Inflammatory macrophage (primary cell): ENCODE measurements at places on chromosomes 11 and 22.

- DNase-seq, result no peak
These were observed 6.9 kb upstream of the ACR start for GRCh38 chr22:50730941-50731661.

- DNase-seq, result no peak
These were observed 43.8 kb downstream of the NECTIN1 start for GRCh38 chr11:119685111-119685746.

DNA sequence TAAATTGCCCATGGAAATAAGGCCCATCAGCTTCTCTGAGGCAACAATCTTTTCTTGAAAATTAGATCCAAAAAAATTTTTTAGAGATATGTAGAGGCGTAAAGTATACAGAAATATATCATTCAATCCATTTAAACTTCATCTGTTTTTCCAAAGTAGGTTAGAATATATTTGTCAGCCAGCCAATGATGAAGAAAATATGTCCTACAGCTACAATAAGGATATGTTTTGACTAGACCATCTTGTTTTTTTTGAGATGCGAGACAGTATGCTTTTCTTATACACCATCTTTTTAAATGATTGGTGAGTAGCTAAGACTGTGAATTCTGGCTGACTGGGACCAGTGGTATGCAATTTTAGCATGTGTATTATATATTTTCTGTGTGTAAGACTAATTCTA lies 630.4 kb upstream of the CNTN5 start:
- no peak for DNase-seq

DNA sequence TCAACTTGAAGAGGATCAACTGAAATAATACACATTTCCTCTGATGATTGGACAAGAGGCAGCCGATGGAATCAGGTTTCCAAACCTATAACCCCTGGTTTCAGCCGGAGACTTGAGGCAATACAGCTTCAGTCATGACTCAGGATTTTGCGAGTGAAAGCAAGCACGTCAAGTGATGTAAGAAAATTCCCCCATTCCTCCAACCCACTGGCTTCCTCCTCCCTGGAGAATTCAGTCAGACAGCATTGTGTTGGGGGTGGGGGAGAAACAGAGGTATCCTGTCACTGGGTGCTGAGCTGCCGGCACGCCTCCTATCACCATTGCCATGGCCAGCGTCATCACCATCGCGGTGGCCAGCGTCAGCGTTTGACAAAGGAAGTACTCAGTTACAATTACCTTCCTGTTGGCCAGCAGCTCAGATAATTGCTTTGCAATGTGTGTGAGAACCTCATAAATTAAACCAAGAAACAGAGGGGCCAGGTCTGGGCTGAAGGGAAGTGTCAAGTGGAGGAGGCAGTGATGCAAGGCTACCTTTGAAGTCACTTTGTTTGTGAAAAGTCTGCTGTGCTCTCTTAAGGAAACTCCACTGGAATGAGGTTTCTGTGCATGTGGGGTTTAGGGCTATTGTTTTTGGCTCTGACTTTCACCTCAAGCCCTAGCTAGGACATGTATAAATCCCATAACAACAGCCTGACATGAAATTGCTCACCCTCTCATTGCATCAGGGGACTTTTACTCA lies 50.2 kb downstream of the LIF start:
- DNase-seq, result peak; percentile 96

- peak; percentile 9 for DNase-seq
These were observed 41.2 kb upstream of the ALX4 start for GRCh38 chr11:44351006-44351660.

DNA sequence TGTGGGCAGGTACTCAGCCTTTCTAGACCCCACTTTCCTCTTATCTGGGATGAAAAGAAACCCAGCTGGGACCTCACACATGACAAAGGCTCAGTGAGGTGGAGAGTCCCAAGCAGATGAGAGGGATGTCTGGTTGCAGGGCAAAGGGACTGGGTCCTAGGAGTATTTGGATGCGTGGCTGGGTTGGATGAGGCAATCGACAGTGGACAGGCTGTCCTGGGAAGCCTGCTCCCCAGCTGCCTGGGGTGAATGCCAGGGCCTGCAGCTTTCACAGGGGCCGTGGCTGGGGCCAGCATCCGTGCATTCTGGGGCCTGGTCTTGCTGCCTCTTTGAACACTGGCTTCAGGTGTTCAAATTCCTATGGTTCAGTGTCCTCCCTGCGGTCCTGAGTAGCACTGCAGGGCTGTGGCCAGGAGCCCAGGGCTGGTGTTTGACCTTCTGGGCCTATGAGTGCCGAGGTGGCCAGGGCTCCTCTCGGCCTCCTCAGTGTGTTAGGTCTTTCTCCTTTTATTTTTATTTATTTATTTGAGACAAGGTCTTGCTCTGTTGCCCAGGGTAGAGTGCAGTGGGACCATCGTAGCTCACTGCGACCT lies 65.3 kb downstream of the MCM5 start:
- no peak for DNase-seq

GRCh38 chr11:45651841-45652749 lies 13.3 kb downstream of the CHST1 start:
- DNase-seq, result no peak

- DNase-seq, result no peak
These were observed 192.4 kb upstream of the API5 start for GRCh38 chr11:43119275-43119970.

DNA sequence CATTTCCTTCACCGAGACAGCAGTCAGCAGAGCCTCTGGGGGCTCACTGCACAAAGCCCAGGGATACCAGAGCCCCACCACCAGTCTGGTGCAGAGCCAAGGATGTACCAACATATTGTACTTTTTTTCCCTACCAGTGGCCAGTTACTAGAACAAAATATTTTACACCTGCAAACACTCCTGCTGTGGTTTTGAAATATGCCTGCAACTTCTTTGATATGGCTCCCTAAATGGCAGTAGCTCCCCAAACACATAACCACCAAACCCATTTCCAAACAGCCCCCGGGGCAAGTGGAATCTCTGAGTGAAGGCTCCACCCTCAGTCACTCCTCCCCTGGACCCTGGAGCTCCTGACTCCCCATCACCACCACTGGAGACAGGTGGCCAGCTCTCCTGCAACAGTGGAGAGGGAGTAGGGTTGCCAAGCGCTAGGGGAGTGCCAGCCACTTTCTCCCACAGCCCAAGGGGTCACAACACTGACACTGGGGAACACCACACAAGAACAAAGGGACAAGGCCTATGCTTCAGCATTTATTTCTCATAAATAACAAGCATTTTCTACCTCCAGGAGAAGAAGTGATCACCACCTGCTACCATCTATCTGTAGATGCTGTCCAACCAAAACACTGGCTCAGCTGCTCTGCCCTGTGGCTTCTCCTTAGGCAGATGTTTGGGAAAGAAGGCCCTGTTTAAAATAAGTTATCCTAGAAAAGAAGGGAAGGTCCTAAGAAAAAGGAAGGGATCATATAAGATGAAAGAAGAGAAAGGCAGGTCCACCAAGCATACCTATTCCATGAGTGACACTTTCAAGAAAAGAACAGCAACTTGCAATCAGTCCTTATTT lies 15.1 kb downstream of the DGCR2 start:
- DNase-seq, result no peak

GRCh38 chr11:116072601-116073410 lies 568.6 kb upstream of the CADM1 start:
- DNase-seq, result no peak

DNA sequence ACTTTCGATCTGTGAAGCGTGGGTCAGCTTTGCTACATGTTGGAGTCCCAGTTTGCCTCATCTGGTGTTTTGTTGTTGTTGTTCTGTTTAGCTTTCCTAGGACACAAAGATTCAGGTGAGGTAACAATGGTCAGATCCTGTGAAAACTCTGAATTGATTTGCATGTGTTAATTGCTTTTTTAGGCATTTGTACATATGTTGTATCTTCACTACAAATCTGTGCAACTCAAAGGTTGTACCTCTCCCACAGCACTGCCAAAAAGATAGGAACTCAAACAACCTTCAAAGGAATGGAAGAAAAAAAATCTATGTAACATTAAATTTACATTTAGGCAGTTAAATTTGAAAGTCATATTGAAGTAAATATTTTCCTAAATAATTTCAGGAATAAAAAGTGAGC lies 518.5 kb upstream of the TENM4 start:
- no peak for DNase-seq

DNA sequence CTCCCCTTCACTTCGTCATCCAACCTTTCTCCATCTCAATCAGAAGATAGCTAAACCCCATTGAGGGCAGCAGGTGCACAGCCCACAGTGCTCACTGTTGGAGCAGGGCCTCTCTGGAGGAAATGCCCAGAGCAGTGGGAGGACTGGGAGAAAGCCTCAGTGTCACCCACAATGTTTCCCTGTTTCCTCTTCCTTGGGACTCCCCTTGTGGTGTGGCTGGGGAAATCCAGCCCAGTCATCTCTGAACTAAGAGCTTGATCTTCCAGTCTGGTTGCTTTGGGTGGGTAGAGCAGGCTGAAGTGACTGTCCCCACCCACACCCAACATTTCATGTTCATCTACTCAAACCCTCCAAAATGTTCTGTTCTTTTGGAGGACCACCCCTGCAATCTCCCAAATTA lies 29.8 kb upstream of the EED start:
- peak; percentile 95 for DNase-seq

- DNase-seq, result no peak
These were observed 106.2 kb downstream of the PKNOX2 start for GRCh38 chr11:125270711-125271110.

GRCh38 chr11:72368339-72368738 lies 66.0 kb downstream of the CLPB start:
- DNase-seq, result no peak

DNA sequence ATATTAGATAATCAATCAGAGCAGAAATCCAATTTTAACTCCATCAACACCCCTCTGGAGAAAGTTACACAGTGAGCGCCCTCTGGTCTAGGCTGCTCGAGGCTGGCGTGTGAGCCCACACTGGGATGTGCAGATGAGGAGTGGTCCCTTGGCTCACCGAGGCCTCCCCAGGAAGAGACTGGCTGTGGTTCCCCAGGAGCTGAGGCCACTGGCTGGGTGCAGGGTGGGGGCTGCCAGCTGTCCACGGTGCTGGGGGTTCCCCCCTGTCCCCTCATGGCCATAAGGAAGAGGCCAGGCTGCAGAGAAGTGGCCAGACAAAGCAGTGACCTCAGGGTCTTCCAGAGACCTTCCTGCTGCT lies 750.7 kb downstream of the BRD1 start:
- DNase-seq, result no peak

DNA sequence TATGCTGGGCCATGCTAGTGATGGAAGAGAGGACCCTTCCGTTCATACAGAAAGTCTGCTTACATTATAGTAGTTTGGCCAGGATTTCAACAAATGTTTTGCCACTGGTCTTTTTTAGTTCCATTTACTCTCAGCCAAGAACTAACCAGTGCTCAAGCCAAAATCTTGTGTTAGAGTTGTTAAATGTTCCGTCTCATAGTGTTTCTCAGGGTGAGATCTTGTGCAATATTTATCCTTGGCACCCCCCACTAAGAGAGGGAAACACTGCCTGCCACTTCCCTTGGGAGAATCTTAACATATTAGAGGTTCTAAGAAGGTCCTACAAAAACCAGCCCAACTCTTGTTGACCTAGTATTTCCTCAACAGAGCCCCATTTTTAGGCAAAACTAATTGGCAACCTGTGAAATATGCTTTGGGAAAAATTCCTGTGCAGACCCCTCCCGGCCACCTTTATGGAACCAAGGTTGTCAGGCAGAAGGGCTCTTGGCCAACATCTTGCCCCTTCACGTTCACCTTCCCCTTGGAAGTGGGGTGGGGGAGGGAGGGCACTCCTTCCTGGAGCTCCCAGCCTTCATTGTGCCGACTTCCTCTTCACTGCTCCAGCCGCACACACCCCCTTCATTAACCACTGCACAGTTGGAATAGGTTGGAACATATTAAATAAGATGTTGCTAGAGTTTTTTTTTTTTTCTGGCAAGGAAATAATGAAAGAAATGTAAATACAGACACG lies 173.2 kb upstream of the SORL1-AS1 start:
- no peak for DNase-seq

- DNase-seq, result no peak
These were observed 21.7 kb downstream of the FANCF start for GRCh38 chr11:22603933-22604332.

GRCh38 chr11:105611572-105612441 lies 1.9 kb downstream of the GRIA4 start:
- DNase-seq, result no peak

- no peak for DNase-seq
These were observed 108.6 kb downstream of the KCNQ1OT1 start for GRCh38 chr11:2590965-2591754.

DNA sequence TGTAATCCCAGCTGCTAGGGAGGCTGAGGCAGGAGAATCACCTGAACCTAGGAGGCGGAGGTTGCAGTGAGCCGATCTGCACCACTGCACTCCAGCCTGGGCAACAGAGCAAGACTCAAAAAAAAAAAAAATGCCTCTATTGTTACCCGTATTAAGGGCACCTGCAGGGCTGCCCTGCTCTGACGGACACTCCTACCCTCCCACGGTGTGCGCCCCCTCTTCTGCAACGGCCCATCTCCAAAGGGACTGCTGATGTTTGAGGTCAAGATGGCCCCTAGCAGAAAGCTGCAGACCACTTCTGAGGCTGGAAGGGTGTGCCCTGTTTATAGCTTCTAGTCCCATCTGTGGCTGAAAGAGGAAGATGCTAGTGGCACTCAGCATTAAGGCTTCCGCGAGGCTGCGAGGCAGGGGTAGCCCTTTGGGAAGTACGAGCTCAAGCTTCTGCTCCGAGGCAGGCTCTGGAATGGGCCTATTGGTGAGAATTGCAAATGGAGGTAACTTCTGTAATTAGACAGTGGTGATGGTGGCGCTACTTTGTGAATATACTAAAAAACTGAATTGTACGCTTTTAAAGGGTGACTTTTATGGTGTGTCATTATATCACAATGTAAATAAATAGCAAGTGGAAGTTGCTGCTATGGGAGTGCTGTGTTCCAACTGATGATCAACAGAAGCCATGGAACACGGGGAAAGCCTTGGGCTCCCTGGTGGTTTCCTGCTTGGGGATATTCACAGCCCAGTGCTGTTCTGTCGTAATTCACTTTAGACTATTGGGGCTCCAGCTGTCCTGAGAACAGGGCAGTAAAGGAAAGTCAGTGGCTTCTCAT lies 24.3 kb downstream of the ARFGAP2 start:
- DNase-seq, result peak; percentile 5

- DNase-seq, result peak; percentile 49
These were observed 52.5 kb upstream of the CLDN5 start for GRCh38 chr22:19576460-19577421.

DNA sequence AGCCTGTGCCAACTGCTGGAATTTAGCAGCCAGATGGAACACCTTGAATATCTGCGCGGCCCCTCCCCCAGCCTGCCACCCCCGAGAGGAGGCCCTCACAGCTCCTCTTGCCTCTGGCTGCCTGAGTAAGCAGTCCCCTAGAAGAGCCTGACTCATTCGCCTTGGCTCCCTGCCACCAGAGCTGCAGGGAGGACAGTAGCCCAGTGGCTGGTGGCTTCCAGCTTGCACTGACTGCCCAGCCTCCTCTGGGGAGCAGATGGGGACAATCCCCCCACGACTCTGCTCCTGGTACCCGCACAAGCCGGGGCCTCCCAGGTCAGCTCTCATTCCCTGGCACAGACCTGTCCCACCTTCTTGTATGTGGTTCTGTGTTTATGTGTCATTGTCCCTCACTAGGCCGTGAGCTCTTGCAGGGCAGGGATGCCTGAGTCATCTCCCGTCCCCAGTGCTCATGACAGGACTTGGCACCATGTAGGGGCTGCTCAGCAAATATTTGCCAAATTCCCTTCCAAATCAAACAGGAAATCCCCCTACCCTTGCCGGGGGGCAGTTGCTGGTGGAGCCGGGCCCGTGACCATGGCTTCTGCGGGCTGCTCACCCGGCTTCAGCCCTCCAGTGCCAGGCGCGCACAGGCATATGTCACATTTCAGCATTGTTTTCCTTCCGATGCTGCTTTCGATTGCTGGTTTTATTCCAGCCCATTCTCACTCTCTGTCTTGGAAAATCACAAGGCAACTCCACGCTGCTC lies 43.6 kb downstream of the CACNG2 start:
- DNase-seq, result peak; percentile 88

GRCh38 chr22:44931077-44931540 lies 78.7 kb downstream of the PHF21B start:
- DNase-seq, result no peak
